ENCODE measurements at places on chromosomes 12 and 14.

DNA sequence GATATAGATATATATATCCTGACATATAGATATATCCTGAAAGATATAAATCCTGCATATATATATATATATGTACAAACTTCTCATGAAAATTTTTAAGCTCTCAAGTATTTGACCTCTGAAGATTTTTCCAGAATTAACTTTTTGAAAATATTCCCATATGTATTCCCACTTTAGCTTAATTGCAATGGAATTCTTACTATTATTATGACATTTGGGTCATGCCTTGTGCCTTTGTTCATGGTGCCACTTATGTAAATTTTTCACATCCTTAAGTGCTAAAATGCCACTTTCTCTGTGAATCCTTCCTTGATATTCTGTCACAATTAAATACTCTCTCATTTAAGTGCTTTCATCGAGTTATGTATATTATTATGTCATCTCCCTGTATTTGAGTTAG is 398.2 kb upstream of the SEL1L start:
- no peaks in the 10 kb centered on the region for H3K4me1 ChIP-seq
- H3K27me3 ChIP-seq = peaks cover 1% of the 10 kb centered on the region
- no peak overlapping the region for H3K4me3 ChIP-seq

GRCh38 chr12:64937452-64937851 is 113.0 kb downstream of the TBC1D30 start:
- H3K27ac ChIP-seq = no peak overlapping the region
- no peaks in the 10 kb centered on the region for H3K27me3 ChIP-seq
- H3K36me3 ChIP-seq = no peaks in the 10 kb centered on the region
- DNase-seq = no peak

GRCh38 chr12:12456637-12457036 is 99.8 kb downstream of the BORCS5 start:
- no peaks in the 10 kb centered on the region for H3K36me3 ChIP-seq
- no peak for DNase-seq

GRCh38 chr14:52380294-52380693 is 66.2 kb downstream of the PTGER2 start:
- H3K27ac ChIP-seq = no peak overlapping the region
- no peak overlapping the region for H3K4me3 ChIP-seq
- H3K36me3 ChIP-seq = peaks cover 5% of the 10 kb centered on the region
- H3K27me3 ChIP-seq = peaks cover 3% of the 10 kb centered on the region
- no peak for DNase-seq

DNA sequence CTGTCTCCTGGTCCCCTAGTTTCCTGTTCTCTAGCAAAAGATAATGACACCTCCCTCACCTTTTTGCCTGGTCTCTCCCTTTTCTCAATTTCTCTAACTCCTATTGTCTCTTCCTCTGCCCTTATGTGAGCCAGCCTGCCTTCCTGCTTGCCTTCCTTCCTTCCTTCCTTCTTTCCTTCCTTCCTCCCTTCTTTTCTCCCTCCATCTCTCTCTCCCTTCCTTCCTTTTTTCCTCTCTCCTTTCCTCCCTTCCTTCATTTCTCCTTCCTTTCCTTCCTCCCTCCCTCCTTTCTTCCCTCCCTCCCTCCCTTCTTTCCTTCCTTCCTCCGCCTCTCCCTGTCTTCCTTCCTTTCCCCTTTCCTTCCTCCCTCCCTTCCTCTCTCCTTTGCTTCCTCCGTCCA is 45.7 kb upstream of the TBX5 start:
- peaks cover 11% of the 10 kb centered on the region for H3K27me3 ChIP-seq
- no peaks in the 10 kb centered on the region for H3K36me3 ChIP-seq
- DNase-seq = no peak

DNA sequence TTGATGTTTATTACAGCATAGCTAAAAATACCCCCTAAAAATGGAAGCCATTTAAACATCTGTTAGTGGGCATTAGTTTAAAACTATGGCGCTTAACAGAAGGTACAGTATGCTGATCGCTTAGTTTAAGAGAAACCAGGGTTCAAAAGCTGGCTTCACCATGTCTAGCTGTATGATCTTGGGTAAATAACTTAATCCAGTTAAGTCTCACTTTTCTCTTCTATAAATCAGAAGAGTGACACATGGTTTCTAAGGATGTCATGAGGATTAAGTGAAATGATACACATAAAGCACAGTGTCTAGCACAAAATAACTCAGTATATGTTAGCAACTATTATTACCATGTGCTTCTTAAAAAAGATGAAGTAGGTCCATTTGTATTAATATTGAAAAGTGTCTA is 38.7 kb downstream of the STK38L start:
- H3K4me1 ChIP-seq = peaks cover 19% of the 10 kb centered on the region
- H3K27ac ChIP-seq = no peak overlapping the region
- H3K36me3 ChIP-seq = no peaks in the 10 kb centered on the region
- DNase-seq = no peak
- H3K4me3 ChIP-seq = no peak overlapping the region

- no peak overlapping the region for H3K27ac ChIP-seq
- no peaks in the 10 kb centered on the region for H3K36me3 ChIP-seq
- H3K4me3 ChIP-seq = no peak overlapping the region
Measured at GRCh38 chr12:1117970-1118563, 127.0 kb downstream of the ERC1 start.

DNA sequence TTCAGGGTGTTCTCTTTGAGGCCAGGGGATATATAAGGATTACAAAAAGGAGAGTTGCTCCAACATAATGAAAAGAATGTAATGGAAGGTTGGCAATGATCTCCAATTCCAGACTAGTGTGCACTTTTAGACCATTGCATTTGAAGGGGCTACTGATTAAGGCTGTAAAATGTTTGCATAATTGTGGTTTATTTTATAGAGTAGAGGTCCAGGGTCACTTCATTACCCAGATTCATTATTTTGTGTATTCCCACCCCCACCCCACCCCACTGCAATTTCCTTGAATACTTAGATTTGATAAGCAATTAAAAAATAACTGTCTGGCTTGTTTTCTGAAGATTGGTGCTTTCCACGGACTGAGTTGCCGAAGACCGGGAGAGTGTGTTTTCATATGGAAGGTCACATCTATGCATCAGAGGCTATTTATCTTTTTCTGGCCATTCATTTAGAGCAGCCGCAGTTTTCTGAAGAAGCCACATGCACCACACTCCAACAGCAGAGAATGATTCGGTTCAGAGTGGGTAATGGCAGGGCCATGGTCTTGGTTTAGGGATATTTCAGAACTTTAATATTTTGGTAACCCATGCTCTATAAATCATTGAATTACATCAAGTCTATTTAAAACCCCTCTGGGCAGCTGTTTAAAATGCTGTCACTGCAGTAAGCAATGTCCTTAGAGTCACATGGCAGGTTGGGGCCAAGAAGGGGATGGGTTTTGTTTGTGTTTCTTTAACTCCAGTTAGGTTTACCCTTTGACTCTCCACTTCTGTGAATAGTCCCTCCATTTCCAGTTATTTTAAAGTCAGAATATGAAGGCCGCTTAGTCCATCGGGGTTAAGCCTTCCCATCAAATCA is 94.6 kb downstream of the TMEM30B start:
- no peak overlapping the region for H3K4me3 ChIP-seq
- H3K36me3 ChIP-seq = no peaks in the 10 kb centered on the region
- H3K27me3 ChIP-seq = peaks cover 5% of the 10 kb centered on the region
- DNase-seq = no peak
- H3K4me1 ChIP-seq = peaks cover 8% of the 10 kb centered on the region

- H3K4me1 ChIP-seq = peaks cover 19% of the 10 kb centered on the region
- no peak for DNase-seq
- H3K27ac ChIP-seq = no peak overlapping the region
- H3K36me3 ChIP-seq = no peaks in the 10 kb centered on the region
- no peak overlapping the region for H3K4me3 ChIP-seq
- peaks cover 3% of the 10 kb centered on the region for H3K27me3 ChIP-seq
Measured at GRCh38 chr12:12024911-12025682, 45.6 kb upstream of the BCL2L14 start.

- no peaks in the 10 kb centered on the region for H3K4me1 ChIP-seq
- no peak for DNase-seq
- H3K36me3 ChIP-seq = no peaks in the 10 kb centered on the region
- no peak overlapping the region for H3K27ac ChIP-seq
Measured at GRCh38 chr12:117606024-117606423, 244.6 kb upstream of the NOS1 start.

GRCh38 chr12:119505001-119505400 is 88.6 kb upstream of the TMEM233 start:
- H3K27me3 ChIP-seq = peaks cover 1% of the 10 kb centered on the region
- no peak overlapping the region for H3K27ac ChIP-seq
- DNase-seq = no peak
- peaks cover 3% of the 10 kb centered on the region for H3K4me1 ChIP-seq

GRCh38 chr14:101175731-101176534 is 272.4 kb upstream of the RTL1 start:
- peaks cover 9% of the 10 kb centered on the region for H3K27me3 ChIP-seq
- peaks cover 9% of the 10 kb centered on the region for H3K36me3 ChIP-seq
- H3K27ac ChIP-seq = no peak overlapping the region
- no peak overlapping the region for H3K4me3 ChIP-seq
- no peak for DNase-seq

DNA sequence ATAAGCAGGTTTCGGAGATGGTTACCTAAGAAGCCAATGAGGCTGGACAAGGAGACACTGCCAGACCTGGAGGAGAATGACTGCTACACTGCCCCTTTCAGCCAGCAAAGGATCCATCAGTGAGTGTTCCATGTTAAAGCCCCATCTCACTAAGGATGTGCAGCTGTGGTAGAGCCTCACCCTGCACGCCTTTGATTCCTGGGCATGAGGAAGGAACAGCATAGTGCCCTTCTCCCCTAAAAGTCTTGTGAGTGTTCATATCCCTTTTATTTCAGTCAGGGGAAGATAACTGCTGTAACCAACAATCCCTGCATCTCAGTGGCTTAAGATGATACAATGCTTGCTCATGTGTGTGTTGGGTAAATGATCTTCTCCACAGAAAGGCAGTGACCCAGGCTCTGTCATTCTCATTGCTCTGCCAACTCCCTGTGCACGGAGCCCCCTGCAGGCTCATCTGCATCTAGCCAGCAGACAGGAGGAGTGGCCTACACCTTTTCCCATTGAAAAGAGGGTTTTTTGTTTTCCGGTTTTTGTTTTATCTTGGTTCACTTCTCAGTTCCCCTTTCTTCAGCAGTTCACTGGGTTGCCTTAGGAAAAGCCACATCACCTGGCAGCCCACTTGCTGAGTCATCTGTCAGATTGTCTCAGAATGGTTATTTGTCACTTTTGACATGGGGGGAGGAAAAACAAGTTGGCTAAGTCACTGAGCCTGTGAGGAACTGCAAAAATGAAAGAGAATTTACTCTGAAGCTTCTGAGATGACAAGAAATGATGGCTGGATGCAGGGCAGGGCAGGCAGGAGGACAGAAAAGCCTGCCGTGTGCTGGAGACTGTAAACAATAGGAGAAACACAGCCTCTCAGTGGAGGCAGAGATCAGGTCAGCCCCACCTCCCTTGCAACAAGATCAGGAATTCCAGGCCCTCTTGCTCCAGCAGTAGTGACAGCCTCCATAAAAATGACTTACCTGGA is 193.3 kb downstream of the ANO4 start:
- no peak overlapping the region for H3K4me3 ChIP-seq
- H3K27ac ChIP-seq = peak overlapping the region; percentile 27
- H3K36me3 ChIP-seq = no peaks in the 10 kb centered on the region
- peak; percentile 51 for DNase-seq
- peaks cover 15% of the 10 kb centered on the region for H3K4me1 ChIP-seq
- H3K27me3 ChIP-seq = no peaks in the 10 kb centered on the region

GRCh38 chr14:20427231-20428009 is 8.5 kb downstream of the KLHL33 start:
- H3K36me3 ChIP-seq = no peaks in the 10 kb centered on the region
- H3K27ac ChIP-seq = peak overlapping the region; percentile 84
- H3K4me1 ChIP-seq = peaks cover 33% of the 10 kb centered on the region
- DNase-seq = no peak
- peak overlapping the region; percentile 35 for H3K4me3 ChIP-seq

DNA sequence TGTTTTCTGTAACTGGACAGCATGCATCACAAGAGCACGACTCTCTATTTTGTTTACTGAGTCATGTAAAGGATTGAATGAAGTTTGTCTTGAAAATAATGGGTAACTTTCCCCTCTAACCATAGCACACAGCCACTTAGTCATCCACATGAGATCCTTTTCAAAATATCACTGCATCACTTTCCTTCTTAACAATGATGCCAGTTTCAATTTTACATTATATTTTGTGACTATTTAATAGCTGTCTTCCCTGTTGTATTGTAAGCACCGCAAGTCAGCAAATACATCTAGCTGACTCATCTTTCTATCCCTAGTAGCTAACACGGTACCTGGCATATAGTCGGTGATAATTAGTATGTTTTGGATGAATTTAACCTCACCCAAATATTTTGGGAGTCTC is 83.3 kb upstream of the PPM1H start:
- H3K36me3 ChIP-seq = no peaks in the 10 kb centered on the region
- peak overlapping the region; percentile 21 for H3K27ac ChIP-seq
- DNase-seq = no peak
- no peak overlapping the region for H3K4me3 ChIP-seq
- H3K27me3 ChIP-seq = no peaks in the 10 kb centered on the region

- DNase-seq = peak; percentile 8
- peaks cover 62% of the 10 kb centered on the region for H3K4me1 ChIP-seq
- H3K27me3 ChIP-seq = peaks cover 8% of the 10 kb centered on the region
Measured at GRCh38 chr14:89339579-89339978, 77.5 kb downstream of the FOXN3 start.

DNA sequence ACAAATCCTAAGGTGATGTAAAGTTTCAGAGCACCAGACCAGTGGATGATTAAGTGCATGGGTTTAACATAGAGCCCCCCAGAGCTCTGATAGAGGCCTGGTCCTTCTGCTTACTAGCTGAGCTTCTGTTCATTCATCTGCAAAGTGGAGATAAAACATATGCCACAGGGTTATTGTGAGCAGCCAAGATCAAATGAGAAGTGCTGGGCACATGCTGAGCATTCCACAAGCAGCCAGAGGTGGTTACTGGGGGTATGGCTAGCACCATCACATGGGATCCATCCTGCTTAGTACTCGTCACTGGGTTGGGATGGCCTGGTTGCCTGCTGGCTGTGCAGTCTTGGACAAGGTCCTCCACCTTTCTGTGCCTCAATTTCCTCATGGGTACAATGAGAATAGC is 18.0 kb upstream of the SMUG1 start:
- peaks cover 19% of the 10 kb centered on the region for H3K27me3 ChIP-seq
- H3K36me3 ChIP-seq = peaks cover 3% of the 10 kb centered on the region
- H3K27ac ChIP-seq = no peak overlapping the region
- H3K4me3 ChIP-seq = peak overlapping the region; percentile 29
- peaks cover 12% of the 10 kb centered on the region for H3K4me1 ChIP-seq

- H3K27ac ChIP-seq = peak overlapping the region; percentile 63
- H3K4me3 ChIP-seq = peak overlapping the region; percentile 88
- no peak for DNase-seq
- H3K4me1 ChIP-seq = peaks cover 14% of the 10 kb centered on the region
- H3K27me3 ChIP-seq = peaks cover 7% of the 10 kb centered on the region
Measured at GRCh38 chr12:100267603-100268281, 765 bp downstream of the SCYL2 start.

GRCh38 chr12:9864913-9865675 is 4.1 kb downstream of the CLEC2B start:
- peaks cover 6% of the 10 kb centered on the region for H3K4me1 ChIP-seq
- no peak overlapping the region for H3K27ac ChIP-seq
- no peak overlapping the region for H3K4me3 ChIP-seq

Data from endothelial cell (in vitro differentiated cells).